ENCODE measurements at places on chromosomes 5 and 9. TPM values are rescaled to one million over a fixed set of nuclear protein-coding genes. Genes with fewer than 3 reads are reported as not detected.

Gene SOWAHA
- not detected for total RNA-seq

GRCh38 chr5:169880012-169880663 lies 100.2 kb downstream of the INSYN2B start:
- peak overlapping the region; percentile 78 for H3K27ac ChIP-seq
- H3K27me3 ChIP-seq = no peaks in the 10 kb centered on the region
- H3K4me3 ChIP-seq = no peak overlapping the region
- H3K36me3 ChIP-seq = peaks cover 29% of the 10 kb centered on the region

GRCh38 chr5:20956134-20956533 lies 968.1 kb upstream of the CDH18 start:
- H3K4me1 ChIP-seq = no peaks in the 10 kb centered on the region
- DNase-seq = no peak
- H3K4me3 ChIP-seq = no peak overlapping the region
- H3K27ac ChIP-seq = no peak overlapping the region

- no peak for DNase-seq
- H3K27ac ChIP-seq = no peak overlapping the region
- no peaks in the 10 kb centered on the region for H3K27me3 ChIP-seq
- no peak overlapping the region for H3K4me3 ChIP-seq
Observed at GRCh38 chr9:35193762-35194161, 32.0 kb downstream of the UNC13B start.

GRCh38 chr5:14465116-14465515 lies 116.5 kb upstream of the OTULINL start:
- H3K27ac ChIP-seq = no peak overlapping the region
- DNase-seq = no peak
- H3K27me3 ChIP-seq = no peaks in the 10 kb centered on the region
- no peak overlapping the region for H3K4me3 ChIP-seq
- H3K36me3 ChIP-seq = no peaks in the 10 kb centered on the region

DNA sequence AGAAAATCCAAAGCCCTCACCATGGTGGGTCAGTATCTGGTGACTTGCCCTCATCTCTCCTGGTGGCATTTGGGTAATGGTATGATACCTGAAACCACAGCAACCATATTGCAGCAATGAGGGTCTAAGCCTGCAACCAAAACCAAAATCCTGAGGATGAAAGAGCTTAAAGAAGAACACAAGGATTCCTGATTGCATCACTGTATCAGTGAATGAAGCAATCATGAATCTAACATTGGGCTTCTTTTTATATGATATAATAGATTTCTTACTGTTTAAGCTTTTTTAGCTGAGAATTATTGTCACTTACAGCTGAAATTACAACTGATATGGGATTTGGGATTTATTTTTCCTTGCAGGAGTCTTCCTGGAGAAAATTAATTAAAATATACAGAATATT lies 269.9 kb downstream of the MEF2C start:
- H3K27ac ChIP-seq = no peak overlapping the region
- DNase-seq = no peak
- H3K36me3 ChIP-seq = no peaks in the 10 kb centered on the region
- peaks cover 3% of the 10 kb centered on the region for H3K27me3 ChIP-seq

DNA sequence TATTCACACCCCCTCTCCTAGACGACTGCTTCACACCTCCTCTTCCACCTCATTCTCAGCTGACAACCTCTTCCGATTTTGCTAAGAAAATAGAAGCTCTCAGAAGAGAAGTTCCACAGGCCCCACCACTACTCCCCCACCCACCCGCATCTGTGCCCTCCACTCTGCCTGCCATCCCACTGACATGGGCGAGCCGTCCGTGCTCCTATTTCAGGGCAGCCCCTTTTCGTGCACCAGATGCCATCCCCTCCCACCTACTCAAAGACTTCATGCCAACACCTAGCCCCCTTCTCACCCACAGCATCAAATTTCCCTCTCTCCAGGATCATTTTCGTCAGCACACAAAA lies 34.6 kb upstream of the JADE2 start:
- H3K36me3 ChIP-seq = no peaks in the 10 kb centered on the region
- no peaks in the 10 kb centered on the region for H3K27me3 ChIP-seq
- no peak overlapping the region for H3K27ac ChIP-seq
- H3K4me1 ChIP-seq = no peaks in the 10 kb centered on the region
- no peak overlapping the region for H3K4me3 ChIP-seq

GRCh38 chr5:179306191-179307012 lies 38.9 kb downstream of the ADAMTS2 start:
- no peaks in the 10 kb centered on the region for H3K36me3 ChIP-seq
- no peak for DNase-seq
- no peaks in the 10 kb centered on the region for H3K4me1 ChIP-seq
- no peaks in the 10 kb centered on the region for H3K27me3 ChIP-seq
- H3K27ac ChIP-seq = no peak overlapping the region

Gene PCDHAC1
- total RNA-seq = not detected

Gene SPATA9
- total RNA-seq = not detected

Gene TCF7
- 58.8 TPM for total RNA-seq

- peak overlapping the region; percentile 63 for H3K4me3 ChIP-seq
- H3K4me1 ChIP-seq = peaks cover 12% of the 10 kb centered on the region
- peaks cover 11% of the 10 kb centered on the region for H3K27me3 ChIP-seq
- H3K27ac ChIP-seq = peak overlapping the region; percentile 10
- DNase-seq = peak; percentile 10
Observed at GRCh38 chr5:107570805-107571531, 99.8 kb downstream of the EFNA5 start.
